ENCODE measurements at places on chromosomes 2 and 18.

DNA sequence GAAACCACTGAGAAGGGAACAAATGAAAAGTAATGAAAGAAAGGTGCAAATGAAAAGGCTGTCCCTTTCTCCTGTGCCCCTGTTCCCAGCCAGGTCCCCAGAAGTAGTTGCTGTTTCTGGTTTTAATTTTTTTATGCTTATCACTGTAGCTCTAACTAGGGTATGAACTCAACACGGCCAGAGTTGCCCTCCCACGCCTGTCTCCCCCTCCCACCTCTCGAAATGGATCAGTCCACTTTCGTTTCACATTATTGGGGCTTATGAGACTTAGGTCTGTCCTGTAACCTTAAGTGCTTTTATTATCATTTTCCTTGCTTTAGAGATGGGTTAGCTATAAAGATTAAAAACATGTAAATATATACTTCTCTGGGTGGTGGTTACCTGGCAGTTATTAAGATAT is 8.6 kb downstream of the RBFA start:
- DNase-seq, result no peak

- no peak for DNase-seq
Observed at GRCh38 chr2:36246320-36246990, 109.1 kb upstream of the CRIM1 start.

DNA sequence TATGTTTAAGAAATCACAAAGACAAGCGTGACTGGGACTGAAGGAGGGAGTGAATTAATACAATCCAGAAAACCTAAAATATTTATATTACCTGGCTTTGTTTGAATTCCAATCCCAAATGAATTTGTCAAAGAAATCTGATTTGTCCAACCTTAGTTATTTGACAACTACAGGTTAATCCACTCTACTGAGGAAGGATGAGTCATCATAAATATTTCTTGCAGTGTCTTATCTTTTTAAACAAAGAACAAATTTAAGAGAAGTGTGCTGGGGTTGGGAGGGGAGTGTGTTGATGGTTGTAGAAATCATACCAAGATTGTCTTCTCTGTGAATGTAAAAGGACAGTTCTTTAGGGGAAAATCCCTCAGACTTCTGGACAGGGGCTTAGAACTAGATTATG is 1106.3 kb upstream of the SLC39A10 start:
- DNase-seq, result no peak

DNA sequence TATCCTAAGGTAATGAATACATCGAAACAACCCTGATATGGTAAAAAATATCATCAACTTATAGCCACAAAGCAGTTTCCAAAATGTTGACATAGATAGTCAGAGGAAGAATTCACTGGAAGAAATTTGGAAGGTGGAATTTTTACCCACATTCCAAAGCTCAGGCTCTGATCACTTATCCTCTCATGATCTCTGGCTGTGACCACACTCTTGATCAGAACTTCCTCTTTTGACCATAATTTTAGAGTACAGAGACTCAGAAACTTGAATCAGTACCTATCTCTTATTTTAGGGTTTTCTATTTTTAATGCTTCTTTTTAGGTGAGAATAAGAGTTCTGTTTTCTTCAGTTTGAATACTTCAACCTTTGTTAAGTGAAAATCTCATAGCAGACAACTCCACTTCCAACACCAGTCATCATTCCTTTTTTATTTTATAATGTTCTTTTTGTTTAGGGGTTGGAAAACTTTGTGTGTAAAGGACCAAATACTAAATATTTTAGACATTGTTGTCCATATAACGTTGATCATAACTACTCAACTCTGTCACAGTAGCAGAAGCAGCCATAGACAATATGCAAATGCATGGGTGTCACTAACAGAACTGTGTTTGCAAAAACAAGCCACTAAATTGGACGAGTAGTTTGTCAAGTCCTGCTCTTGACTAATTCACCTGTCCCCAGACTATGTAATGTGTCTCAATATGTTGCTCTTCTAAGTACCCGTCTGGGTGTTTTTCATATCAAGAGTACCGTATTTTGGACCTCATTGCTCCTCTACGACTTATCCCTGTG is 891.6 kb upstream of the CRIM1 start:
- DNase-seq, result no peak

- no peak for DNase-seq
Observed at GRCh38 chr2:221551864-221552263, 20.2 kb downstream of the EPHA4 start.

GRCh38 chr2:201164166-201164565 is 18.8 kb upstream of the CASP10 start:
- DNase-seq, result no peak

DNA sequence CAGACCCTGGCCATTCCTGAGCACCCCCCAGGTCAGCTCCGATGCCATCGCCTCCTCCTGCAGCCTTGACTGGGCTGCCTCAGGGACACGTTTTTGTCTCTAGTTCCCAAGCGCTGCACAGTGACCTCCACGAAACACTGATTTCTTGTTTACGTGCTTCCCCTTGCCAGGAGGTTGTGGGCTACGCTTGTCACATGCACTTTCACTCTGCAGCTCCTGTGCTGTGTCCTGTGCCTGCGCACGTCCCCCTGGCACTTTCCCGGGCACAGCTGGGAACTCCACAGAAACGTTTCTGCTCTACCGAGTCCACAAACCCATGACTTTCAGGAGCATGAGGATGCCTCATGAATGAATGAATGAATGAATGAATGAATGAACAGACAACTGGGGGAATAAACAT is 160.6 kb downstream of the LAMA1 start:
- no peak for DNase-seq

GRCh38 chr18:44320619-44321460 is 359.8 kb upstream of the SETBP1 start:
- no peak for DNase-seq

DNA sequence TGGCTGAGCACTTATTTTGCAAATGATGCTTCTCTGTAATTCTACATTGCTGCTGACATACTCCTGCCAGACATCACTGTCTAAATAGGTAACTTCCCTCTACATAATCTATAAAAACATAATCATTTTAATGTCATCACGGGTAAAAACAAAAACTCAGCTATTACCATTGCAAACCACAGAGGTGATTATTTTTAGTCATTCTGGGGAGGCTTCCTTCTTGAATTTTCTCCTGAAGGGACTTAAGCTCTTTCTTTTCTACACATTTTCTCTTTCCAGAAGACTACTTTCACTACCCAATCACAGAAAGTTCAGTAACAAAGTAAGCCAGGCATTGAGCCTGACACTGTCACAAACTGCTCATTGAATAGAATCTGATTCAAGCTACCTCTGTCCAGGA is 40.4 kb upstream of the NFU1 start:
- no peak for DNase-seq

DNA sequence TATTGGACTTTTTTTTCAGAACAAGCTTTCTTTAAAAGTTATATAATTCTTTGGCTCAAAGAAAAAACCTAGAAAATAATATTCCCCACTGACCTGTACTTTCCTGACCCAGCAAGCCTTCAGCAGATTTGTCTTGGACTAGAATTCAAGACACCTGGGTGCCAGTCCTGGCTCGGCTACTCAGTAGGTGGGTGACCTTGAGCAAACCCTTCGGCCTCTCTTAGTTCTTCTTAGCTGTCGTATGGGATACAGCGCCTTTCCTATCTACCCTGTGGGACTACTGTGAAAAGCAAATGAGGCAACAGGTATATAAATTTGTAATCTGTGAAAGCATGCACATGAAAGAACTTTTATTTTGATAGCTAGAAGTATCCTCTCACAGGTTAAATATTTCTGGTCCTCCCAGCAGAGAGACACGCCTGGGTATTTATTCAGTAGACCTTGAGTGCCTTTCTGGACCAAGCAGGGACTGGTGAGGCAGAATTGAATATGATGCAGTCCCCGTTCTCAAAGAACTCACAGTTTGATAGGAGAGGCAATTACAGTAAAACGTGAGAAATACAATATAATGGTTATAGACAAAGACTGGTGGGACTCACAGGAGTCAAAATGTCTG is 69.4 kb upstream of the EPAS1 start:
- no peak for DNase-seq

DNA sequence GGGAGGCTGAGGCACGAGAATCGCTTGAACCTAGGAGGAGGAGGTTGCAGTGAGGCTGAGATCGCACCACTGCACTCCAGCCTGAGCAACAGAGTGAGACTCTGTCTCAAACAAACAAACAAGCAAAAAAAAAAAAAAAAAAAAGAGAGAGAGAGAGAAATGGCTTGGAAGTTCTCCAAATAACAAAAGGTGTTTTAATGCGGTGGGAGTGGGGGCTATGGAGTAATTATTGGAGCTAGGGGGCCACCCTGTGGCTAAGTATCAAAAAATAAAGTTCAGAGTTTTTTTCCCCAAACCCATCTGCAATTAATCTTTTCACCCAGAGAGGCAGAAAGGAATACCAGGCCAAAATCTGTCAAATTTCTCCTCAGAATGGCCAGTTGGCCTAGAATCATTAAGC is 23.0 kb upstream of the CEP68 start:
- no peak for DNase-seq

DNA sequence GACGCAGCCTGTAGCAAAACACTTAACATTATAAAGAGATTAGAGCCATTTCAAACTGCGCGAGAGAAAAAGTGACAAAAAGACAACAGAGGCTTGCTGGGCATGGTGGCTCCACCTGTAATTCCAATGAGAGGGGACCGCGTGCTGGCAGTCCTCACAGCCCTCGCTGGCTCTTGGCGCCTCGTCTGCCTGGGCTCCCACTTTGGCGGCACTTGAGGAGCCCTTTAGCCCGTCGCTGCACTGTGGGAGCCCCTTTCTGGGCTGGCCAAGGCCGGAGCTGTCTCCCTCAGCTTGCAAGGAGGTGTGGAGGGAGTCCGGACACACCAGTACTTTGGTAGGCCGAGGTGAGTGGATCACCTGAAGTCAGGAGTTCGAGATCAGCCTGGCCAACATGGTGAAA is 9.3 kb upstream of the IFIH1 start:
- no peak for DNase-seq

- no peak for DNase-seq
Observed at GRCh38 chr2:85319796-85320195, 8.0 kb downstream of the TGOLN2 start.

DNA sequence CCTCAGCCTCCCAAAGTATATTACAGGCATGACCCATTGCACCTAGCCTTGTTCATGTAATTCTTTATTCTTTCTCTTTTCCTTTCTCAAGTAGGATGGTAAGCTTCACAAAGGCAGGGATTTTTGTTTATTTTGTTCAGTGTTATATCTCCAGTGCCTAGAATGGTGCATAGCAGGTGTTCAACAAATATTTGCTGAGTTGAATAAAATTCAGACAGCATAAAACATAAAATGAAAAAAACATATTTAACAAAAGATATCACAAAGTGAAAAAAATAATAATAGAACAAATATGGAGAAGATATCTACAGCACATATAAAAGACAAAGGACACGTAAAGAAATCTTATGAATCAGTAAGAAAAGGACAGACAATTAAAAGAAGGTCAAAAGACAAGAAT is 8.8 kb downstream of the PREPL start:
- no peak for DNase-seq

GRCh38 chr2:71952572-71953188 is 195.0 kb downstream of the CYP26B1 start:
- DNase-seq, result no peak

DNA sequence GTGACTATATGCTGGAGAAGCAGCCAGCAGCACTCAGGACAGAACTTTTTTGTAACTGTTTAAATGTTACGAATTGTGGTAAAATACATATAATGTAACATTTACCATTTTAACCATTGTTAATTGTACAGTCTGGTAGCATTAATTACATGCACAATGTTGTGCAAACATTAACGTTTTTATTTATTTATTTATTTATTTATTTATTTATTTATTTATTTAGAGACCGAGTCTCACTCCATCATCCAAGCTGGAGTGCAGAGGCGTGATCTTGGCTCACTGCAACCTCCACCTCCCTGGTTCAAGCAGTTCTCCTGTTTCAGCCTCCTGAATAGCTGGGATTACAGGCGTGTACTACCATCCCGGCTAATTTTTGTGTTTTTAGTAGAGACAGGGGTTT is 88.7 kb upstream of the TEX51 start:
- no peak for DNase-seq

- no peak for DNase-seq
Observed at GRCh38 chr2:118806797-118807667, 40.4 kb downstream of the EN1 start.

GRCh38 chr2:156456616-156457015 is 20.4 kb downstream of the GPD2 start:
- no peak for DNase-seq

GRCh38 chr2:95079199-95079683 is 42.4 kb downstream of the MRPS5 start:
- DNase-seq, result no peak

- no peak for DNase-seq
Observed at GRCh38 chr2:88442473-88442872, 10.0 kb downstream of the FOXI3 start.

- no peak for DNase-seq
Observed at GRCh38 chr2:214574084-214574781, 163.4 kb downstream of the VWC2L start.

- DNase-seq, result no peak
Observed at GRCh38 chr18:11668441-11669169, 20.5 kb upstream of the GNAL start.

- no peak for DNase-seq
Observed at GRCh38 chr2:112154246-112155117, 16.3 kb downstream of the FBLN7 start.

DNA sequence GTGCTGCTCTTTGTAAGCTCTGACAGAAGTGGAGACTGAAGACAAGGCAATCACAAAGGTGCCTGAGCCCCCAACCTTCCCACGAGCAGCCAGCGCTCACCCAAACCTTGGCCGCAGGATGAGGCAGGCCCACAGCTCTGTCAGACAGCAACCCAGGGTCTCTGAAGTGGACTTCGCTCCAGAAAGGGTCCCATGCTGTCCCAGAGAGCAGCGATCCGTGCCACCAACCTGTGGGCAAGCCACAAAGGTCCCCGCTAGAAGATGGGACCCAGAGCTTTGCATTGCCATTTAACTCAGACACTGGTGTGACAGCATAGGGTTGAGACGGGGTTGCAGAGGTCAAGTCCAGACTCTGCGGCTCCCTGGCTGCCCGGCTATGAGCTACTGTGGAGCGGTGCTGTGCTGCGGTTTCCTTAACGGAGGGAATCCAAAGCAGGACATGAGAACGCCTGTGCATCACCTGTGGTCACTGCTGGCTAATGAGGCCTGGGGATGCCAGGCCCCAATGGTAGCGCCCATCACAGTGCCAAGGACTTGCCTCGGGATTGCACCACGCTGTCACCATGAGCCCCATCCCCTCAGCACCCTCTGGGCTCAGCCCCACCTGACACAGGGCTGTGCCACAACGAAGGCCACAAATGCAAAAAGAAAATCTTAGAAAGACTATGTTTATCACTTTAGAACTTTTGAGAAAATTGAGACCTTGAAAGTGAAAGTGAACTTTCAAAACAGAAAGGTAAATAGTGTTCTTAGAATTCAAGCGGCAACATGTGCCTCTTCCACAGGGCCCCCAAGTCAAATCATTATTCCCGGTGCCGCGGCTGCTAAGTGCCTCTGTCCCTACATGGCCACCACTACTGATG is 103.4 kb downstream of the HDAC4 start:
- DNase-seq, result no peak

DNA sequence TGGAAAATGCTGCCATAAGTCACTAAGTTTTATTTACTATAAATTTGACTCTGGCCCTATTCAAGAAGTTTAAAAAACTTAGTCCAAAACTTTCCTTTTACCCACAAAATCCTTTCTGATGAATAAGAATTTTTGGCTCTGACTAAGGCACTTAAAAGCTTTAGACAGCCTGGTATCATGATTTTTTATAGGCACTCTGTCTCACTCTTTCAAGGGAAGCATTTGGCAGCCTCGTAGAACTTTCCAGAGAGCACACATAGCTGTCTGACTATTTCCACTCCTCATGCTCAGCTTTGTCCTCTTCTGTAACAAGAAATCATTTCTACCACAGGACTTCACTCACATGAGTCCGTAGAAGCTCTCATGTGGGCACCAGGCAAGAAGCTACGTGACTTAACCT is 32.3 kb upstream of the XDH start:
- DNase-seq, result no peak
